ENCODE measurements at places on chromosomes 7 and 10.
A peak's percentile ranks its signal among the peaks of the same experiment; 100 is the strongest.

DNA sequence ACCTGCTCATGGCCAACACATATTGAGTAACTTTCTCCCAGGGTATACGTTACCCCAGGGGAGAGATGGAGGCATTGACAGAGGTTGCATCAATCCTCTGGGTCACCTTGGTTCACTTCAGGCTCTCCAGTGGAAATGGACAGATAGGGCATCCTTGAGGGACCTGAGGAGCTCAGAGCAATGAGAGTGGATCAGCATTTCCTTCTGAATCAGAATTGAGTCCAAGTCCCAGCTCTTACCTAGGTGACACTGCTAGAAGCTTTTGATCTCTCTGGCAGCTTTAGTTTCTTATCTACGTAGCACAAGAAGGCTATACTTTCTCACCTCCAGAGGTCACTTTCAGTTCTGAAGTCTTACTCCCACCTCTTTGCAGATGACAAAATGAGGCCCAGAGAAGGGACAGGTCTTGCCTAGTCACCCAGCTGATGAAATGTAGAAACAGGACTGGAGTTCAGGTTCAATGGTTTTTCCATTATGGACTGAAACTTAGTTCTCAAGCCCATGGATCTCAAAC is 35.2 kb downstream of the PANK1 start:
- no peak for DNase-seq

DNA sequence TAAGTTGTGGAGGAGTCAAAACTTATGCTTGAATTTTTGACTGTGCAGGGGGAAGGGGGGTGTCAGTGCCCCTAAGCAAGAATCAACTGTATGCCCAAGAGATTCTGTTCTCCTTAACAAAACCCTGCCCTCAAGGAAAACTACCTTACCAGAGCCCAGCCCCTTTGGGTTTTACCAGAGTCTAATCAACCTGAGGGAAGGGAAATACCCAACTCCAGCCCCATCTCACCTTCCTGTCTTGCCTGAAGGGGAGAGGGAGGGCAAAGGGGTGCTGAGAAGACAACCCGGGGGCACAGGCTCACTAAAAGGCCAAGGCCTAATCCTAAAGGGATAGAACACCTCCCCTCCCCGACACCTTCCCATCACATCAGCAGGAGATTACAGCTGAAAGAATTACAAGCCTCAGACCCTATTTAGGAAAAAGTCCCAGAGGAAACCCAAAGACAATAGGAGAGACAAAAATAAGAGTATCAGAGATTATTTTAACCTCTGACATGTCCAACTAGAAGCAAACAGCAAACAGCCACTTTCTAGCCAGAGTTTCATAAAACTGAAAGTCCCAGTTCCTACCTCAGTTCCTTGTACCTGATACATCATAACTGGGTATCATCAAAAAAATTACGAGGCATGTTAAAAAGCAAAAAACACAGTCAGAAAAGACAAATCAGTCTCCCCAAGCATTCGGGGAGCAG is 26.8 kb upstream of the C7orf33 start:
- no peak for DNase-seq

GRCh38 chr10:72027498-72027897 is 60.9 kb downstream of the SPOCK2 start:
- DNase-seq, result no peak

DNA sequence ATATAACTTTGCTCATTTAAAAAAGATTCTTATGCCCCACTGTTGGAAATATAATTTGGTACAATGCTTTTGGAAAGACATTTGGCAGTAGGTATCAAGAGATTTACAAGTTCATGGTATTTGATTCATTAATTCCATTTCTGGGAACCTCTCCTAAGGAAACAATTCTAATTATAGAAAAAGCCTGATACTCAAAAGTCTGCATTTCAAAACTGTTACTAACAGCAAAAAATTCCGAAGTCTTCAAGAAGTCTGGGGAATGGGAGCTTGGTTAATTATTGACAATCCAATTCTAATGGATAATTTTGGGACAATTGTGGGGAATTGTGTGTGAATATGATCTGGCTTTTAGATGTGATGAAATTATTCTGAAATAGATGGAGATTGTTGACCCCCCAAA is 59.6 kb downstream of the HDAC9 start:
- no peak for DNase-seq

DNA sequence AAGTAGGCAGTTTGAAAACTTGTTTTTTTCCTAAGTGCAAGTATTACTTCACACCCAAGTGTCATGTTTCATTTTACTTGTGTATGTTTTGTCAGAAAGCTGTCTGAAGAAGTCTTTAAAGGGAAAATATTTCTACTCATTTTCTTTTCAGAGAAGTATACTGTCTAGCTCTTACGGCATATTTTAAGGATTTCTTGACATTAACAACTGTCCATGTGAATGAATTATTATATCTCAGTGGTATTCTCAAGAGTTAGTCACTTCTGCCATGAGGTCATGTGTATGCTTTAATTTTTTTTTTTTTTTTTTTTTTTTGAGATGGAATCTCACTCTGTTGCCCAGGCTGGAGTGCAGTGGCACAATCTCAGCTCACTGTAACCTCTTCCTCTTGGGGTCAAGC is 229.5 kb downstream of the BICC1 start:
- DNase-seq, result no peak

GRCh38 chr10:116287906-116288501 is 15.0 kb upstream of the GFRA1 start:
- DNase-seq, result peak; percentile 9

GRCh38 chr7:617614-618538 is 98.2 kb upstream of the PDGFA start:
- no peak for DNase-seq

DNA sequence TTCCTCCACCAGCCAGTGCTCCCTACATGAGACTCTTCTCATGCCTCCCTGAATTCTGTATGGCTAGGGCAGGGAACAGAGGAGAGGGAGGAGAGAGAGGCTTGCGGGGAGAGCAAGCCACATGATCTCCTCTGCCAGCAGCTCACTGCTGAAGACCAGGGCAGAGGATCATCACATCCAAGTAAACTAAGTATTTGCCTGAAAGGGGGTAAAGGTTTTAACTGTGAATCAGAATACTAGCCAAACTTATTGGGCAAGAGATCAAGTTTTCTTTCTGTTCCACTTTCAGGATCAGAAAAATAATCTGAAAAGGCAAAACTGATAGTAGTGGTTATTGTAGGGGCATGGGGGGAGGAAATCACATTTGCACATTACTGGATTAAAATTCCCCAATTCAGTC is 17.8 kb upstream of the ERCC6 start:
- DNase-seq, result no peak

All from NCI-H774 (cell line).